MCF 10A (cell line): ENCODE measurements at places on chromosomes 16 and 17. TPM values are rescaled to one million over a fixed set of nuclear protein-coding genes. Genes with fewer than 3 reads are reported as not detected.

The CD7 gene
- 0.63 and 0.71 TPM in 2 replicates for total RNA-seq

The SALL1 gene
- not detected in 2 replicates for total RNA-seq

- DNase-seq = no peak
Measured at GRCh38 chr17:48219617-48220016, 112.1 kb downstream of the SNX11 start.

- DNase-seq = no peak
Measured at GRCh38 chr17:78882540-78883088, 20.4 kb downstream of the CEP295NL start.

DNA sequence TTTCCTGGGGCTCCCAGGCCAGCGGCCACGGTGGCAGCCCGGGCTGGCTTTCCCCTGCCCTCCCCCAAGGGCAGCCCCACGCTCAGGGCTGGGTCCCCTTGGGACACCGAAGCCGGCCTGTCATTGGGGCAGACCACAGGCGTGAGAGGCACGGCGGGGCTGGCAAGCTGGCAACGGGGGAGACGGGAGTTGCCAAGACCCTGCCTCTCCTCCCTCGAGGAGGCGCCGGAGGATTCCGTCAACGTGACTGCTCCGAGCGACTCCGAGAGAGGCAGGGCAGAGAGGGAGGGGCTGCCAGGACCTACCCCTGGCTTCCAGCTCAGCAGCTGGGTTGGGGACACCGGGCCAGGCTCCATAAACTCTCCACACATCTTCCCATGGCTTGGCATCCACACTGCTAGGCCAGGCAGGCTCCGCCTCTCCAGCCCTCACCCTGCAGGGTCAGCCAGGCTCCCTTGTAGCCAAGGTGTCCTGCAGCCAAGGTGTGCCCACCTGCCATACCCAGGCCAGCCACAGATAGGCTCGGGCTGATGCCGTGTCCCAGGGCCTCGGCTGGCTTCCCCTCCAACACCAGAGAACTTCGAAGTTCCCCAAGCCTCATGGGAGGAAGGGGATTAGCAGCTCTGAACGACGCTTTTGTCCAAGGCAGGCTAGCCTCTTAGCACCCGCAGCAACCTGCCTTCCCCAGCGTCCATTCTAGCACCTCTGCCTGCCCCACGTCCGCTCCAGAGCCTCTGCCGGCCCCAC, 25.5 kb downstream of the TIMM22 start:
- no peak for DNase-seq

- no peak for DNase-seq
Measured at GRCh38 chr16:6016530-6017184, 919.1 kb upstream of the EEF2KMT start.

DNA sequence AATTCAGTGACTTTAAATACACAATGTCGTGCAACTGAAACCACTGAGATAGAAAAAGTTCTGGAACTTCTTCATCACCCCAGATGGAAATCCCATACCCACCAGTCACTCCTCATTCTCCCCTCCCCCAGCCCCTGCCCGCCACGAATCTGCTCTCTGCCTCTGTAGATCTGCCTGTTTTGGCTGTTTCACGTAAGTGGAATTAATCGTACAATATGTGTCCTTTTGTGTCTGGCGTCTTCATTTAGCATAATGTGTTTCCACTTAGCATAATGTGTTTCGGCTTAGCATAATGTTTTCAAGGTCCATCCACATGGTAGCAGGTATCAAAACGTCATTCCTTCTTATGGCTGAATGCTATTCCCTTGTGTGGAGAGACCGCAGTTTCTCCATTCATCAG, 3.5 kb upstream of the SPPL2C start:
- DNase-seq = no peak

- no peak for DNase-seq
Measured at GRCh38 chr17:75642182-75642783, 9.0 kb downstream of the SMIM5 start.

DNA sequence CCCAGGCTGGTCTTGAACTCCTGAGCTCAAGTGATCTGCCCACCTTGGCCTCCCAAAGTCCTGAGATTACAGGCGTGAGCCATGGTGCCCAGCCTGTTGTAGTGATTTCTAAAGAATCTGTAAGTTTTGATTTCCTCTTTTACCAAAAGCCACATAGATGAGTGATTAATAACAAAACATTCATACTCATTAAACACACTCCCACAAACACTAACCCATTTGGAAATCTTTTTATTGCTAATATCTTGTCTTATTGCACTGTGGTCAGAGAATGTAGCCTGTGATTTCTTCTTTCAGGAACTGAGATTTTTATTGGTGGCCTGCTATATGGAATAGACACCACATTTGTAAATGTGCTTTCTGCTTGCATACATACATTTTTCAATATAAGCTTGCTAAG, 31.6 kb downstream of the MYH10 start:
- DNase-seq = no peak

- no peak for DNase-seq
Measured at GRCh38 chr17:40564883-40565768, at the start of gene CCR7. CCR7 (minus strand) TSS chr17:40565472; CDS start chr17:40565409, 63 bp downstream.

DNA sequence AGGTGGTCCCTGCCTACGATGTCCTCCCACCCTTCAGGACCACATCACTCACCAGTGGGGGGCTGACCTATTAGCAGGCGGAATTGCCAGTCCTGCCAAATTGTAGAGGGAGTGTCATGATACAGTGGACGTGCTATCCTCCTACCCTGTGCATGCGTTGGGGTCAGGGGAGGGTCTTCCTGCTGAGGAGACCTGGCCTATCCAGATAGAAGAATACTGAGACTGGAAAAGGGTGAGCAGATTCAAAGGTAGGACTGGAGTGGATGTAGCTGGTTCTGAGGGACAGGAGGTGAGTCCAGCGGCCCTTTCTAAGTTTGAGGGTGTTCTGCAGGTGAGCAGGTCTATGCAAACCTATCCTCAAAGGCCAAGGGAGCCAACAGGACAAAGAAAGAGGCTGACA, 8.0 kb downstream of the PRSS41 start:
- DNase-seq = no peak

DNA sequence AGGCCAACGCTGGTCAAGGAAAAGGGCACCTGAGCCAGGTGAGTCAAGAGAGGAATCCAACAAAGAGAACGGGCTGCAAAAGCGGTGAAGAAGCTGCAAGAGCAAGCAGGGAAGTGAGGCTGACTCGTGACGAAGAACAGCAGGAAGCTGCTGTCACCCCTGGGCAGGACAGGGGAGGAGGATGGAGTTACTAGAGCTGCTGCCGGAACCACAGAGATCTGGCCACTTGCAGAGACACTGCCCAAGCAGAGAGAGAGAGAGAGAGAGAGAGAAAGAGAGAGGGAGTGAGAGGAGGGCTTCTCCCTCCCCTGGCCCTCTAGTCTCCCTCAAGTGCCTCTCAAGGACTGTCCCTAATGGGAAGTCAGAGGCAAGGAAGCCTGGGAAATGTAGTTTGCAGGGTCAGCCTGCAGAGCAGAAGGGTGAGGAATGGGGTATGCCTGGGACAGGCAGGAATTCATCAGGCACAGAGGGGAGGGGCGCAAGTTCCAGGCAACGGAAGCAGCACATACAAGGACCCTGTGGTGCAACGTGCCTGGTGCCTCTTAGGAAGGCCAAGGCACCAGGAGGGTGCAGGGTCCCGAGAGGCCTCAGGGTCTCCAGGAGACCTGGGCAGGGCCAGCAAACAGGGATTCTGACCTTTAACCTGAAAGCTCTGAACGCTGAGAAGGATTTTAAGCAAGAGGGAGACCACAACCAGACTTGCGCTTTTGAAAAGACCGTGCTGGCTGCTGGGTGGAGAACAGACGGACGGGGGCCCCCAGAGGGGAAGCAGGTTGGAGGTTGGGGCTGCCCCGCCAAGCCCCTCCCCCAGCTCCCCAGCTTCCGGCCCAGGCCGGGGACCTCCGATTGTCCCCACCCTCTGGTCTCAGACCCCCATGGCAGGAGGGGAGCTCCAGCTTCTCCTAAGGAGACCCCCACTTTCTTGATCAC, 45.8 kb upstream of the CIBAR2 start:
- no peak for DNase-seq

DNA sequence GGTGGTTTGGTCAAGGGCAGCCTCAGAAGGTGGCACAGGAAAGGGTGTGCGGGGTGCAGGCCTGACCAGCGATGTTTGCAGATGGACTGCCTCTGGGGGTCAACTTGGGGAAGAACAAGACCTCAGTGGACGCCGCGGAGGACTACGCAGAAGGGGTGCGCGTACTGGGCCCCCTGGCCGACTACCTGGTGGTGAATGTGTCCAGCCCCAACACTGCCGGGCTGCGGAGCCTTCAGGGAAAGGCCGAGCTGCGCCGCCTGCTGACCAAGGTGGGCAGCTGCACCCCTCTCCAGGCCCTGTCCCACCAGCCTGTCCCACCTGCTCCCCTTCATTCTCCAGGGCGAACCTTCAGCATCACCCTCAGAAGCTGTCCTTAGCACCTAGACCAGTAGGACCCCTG, 12.5 kb downstream of the DHODH start:
- no peak for DNase-seq

The AATK gene
- total RNA-seq = 0.59 and 1.4 TPM in 2 replicates

The KRTAP9-4 gene
- total RNA-seq = not detected in 2 replicates

The CNGB1 gene
- total RNA-seq = 0.17 TPM in 1 of 2 replicates, not detected in the other

DNA sequence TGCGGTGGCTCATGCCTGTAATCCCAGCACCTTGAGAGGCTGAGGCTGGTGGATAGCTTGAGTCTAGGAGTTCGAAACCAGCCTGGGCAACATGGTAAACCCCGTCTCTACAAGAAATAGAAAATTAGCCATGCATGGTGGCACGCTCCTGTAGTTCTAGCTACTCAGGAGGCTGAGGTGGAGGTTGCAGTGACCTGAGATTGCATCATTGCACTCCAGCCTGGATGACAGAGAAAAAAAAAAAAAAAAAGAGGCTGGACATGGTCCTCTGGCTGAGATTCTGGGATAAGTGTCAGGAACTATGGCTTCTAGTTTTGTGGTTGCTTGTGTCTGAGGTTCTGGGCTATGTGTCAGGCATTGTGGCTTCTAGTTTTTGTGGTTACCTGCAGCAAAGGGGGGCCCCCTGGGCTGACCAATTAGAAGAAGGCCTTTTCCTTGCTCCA, 7.0 kb downstream of the KSR1 start:
- DNase-seq = no peak

- DNase-seq = no peak
Measured at GRCh38 chr17:12808723-12809122, 19.4 kb downstream of the ARHGAP44 start.

The DBNDD1 gene
- 3.5 TPM in 2 replicates for total RNA-seq

The MPP2 gene
- not detected in 2 replicates for total RNA-seq

DNA sequence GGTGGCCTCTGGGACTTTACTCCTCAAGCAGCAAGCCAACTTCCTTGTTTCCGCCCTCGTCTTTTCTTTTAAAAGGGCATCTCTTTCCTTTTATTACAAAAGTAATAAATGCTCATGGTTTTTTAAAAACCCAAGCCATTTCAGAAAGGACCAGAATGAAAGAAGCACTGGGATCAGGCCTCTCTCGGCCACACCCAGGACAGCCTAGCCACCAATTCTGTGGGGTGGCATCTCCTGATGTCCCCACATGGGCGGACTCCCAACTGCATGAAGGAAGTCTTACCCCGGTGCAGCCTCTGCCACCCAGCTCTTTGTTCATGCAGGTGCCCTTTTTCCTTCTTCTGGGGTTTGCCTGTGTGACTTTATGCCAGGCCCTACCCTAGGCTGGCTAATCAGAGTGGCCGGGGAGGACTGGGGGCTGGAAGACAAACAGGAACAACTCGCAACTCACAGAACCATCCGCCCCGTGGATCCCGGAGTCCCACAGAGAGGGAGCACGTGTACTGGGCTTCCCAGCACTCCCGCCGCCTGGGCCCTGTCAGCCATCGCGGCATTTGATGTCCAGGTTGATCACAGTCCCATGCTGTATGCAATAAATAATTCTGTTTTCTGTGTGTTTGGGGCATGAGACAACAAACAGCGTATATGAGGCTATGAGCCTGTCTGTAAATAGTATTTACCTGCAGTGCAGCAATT, 2.6 kb upstream of the RASD1 start:
- no peak for DNase-seq

GRCh38 chr16:87926246-87927194, 9.8 kb downstream of the CA5A start:
- no peak for DNase-seq

GRCh38 chr17:71110326-71110725, 941.0 kb downstream of the KCNJ2 start:
- DNase-seq = peak; percentile 29
